HT1080 (cell line): ENCODE measurements at places on chromosomes 7 and 10. TPM values are rescaled to one million over a fixed set of nuclear protein-coding genes. Genes with fewer than 3 reads are reported as not detected.

Gene IFIT1
- 3.2 and 3.5 TPM in 2 replicates for total RNA-seq

DNA sequence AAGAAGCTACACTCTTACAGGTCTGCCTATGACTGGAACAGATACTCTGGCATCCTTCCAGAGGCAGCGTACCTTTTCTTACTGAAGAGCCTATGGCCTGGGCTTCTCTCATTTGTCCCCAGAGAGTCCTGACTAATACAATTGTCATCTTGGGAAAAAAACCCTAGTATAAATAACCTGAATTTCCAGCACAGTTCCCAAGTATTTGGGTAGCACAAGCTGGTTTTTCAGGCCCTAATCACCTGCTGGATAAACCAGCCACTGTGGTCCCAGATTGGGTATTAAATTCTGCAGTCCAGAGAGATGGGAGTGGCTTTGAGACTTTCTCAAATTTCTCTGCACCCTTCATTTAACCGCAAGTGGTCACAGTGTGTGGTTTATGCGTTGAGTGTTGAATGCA, 186.8 kb upstream of the NEBL start:
- no peak for DNase-seq

Gene SLC39A12
- total RNA-seq: not detected in 2 replicates

Gene ERV3-1
- 1.5 and 1.7 TPM in 2 replicates for total RNA-seq

DNA sequence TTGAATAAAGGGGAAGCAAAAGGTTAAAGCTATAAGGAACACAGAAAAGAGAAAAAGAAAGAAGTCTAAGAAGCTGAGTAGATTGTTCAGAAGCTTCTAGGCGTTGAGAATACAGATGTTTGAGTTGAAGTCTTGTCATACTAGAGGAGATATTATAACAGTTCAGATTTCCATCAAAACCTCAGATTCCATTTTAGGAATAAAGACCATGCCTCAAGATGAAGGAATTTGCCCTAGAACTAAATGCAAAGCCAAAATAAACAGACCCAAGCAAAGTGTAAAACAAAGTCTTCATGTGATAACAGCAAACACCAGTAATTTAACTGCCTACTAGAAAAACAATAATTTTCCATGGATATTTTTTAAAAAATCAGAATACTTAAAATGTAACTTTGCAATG, 476.5 kb upstream of the POT1 start:
- no peak for DNase-seq

DNA sequence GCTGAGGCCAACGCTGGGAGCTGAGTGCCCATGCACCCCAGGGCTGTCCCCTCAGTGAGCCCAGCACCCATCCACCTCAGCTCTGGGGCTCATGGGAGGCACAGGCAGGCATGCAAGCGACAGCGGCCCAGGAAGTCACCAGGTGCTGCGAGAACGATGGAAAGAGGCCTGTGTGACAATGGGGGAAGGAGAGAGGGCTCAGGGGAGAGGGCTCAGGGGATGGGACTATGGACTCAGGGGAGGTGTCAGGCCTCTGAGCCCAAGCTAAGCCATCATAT, 292.5 kb downstream of the WDR37 start:
- DNase-seq: no peak

DNA sequence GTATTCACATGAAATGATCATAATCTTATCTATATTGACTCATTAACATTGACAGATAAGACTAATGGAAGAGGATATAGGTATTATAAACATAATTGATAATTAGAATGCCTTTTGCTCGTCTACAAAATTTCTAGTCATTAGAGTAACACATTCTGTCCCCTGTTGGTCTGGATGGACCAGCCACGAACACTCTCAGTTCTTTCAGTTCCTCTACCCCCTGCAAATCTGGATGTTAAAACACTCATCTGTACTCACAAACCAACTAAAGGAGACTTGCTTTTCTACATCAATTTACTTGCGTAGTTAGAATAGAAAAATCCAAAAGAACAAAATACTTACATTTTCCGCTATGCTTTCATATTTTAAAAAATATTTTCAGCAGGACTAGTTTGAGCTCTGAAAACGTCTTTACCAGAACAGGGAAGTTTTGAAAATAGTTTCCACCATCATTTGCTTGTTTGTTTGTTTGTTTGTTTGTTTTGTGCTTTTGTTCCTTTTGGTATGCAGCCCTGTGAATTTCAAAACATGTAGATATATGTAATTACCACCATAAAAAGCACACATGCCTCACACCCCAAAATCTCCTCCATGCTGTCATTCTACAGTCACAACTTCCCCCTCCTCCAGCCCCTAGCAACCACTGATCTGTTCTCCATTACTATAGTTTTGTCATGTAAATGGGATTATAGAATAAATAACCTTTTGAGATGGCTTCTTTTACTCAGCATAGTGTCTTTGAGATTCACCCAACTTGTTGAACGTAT, 103.8 kb downstream of the FZD1 start:
- DNase-seq: no peak

DNA sequence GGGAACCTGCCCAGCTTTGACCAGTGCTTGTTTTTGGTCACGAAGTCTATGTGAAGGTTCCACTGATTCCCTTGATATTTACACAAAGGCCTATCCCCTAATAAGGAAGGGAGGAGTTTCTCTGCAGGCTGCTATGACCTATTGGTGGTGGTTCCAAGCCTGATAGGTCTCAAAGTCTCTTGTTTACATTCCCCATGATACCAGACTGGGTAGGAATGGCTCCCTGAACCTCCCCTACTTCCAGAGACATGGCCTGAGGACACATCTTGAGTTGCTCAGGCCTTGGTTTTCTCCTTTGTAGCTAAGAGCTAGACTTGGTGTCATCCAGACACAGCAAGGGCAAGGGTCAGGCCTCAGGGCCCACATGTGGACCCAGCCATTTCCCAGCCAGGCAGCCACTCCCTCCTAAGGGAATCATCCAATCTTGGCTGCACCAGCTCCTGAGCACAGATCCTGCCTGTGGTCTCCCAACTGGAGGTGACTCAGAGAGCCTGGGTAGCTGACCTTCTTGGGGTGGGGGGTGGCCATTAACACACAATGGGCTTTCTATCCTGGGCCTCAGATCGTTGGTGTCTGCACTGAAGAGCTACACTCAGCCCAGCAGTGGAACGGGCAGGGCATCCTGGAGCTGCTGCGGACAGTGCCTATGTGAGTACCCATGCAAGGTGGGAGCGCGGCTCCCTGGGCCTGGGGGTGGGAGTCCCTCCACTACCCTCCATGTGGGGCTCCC, 51.0 kb upstream of the TRIM8 start:
- DNase-seq: peak; percentile 95

GRCh38 chr7:107687656-107688055, 27.0 kb downstream of the SLC26A4 start:
- peak; percentile 91 for DNase-seq

DNA sequence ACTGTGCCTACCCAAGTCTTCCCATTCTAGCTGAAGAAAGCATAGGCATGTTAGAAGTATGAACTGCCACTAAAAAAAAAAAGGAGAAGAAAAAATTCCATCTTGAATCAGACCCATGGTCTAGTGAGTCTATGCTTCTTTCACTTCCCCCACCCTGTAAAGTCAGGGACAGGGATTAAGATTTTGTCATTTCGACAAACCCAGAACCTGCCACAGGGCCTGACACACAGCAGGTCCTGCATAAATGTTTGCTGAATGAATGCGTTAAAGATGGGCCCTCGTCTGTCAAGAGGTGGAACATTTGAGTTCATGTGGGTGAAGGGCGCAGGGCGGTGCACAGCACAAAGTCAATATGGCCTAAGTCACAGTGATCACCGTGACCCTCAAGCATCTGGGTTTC, 4.9 kb downstream of the HIPK2 start:
- DNase-seq: no peak

DNA sequence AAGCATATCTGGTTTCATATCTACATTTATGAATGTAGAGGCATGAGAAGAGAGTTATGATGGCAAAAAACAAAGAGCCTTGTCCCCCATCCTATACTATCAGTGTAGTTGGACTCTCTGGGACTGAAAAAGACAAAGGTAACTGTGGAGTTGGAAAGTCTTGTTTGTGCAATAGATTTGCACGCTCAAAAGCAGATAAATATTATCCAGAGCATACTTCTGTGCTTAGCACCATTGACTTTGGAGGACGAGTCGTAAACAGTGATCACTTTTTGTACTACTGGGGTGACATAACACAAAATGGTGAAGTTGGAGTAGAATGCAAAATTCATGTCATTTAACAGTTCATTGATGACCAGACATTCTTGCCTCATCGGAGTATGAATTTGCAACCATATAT, 85.2 kb upstream of the EGFR start:
- no peak for DNase-seq

DNA sequence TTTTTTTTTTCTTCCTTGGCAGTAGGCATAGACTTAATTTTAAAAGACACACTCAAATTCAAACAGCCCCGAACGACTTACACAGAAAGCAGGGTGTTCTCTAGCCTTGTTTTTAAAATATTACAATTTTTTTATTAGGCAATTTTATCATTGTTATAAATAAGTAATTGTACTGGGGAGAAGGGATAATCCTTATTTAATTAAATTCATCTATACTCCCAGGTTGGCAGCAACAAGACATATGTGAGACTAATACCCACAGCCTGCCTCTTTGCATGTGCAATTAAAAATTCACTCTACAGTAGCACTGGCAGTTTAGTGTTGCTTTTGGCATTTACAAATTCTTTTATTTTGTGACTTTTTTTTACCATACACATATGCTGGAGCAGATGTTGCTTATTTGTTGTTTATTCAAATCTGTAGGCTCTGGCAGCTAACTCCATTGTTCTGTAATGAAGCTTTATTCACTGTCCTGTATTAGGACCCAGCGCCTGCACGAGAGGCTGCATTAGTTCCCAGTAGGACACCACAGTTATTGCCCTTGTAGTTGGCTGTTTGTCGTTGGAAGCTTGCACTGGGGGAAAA, 84.9 kb upstream of the PPP1R17 start:
- DNase-seq: no peak

DNA sequence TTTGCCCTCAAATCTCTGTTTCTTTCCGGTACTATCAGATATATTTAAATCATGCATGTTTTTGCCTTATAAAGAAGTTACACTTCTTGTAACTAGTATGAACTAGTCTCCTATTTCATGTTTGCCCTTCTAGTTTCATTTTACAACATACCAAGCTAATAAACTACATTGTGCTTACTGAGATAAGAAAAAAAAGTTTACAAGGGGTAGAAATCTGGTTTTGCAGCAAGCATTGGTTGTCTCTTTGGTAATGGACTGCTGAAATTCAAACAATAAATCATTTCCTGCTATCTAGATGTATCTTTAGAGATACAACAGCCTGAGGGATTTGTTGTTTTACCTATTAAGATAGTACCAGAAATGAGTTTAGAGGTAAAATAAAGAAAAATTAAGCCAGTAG, 18.8 kb downstream of the PTTG1IP2 start:
- DNase-seq: no peak

DNA sequence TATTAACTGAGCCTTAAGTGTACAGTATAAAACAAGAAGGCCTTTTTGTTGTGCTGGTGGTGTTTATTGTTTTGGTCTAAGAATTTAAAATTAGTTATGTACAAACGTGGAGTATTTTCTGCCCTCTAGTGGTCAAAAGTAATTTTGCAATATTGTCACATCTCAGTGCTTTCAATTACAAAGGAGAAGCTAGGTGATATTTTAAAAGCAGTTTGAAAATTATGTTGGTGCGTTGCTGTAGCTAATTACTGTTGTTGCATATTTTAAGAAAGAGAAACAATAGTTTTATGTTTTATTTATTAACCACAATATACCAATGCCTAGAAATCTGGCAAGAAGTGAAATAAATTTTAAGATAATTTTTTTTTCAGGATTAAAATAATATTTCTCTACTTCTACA, 11.4 kb downstream of the NPVF start:
- peak; percentile 10 for DNase-seq

DNA sequence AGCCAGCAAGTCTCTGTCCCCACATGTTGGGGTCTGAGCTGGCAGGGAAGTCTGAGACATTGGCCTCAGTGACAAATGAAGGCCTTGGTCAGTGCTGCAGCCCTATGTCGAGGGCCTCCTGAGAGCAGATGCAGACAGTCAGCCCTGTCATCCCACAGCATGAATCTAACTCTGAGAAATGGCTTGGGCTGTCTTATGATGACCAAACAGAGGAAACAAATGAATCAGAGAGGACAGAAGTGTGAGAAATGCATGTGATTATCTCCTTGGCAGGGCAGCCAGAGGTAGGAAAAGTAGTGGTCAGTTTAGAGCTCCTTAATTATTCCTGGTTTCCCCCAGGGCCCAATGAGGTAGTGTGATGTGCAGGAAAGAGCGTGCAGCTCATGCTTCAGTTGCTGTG, 287.6 kb downstream of the SORCS3 start:
- peak; percentile 32 for DNase-seq

Gene VAX1
- total RNA-seq: not detected in 2 replicates

GRCh38 chr7:36115448-36116321, 37.4 kb upstream of the EEPD1 start:
- DNase-seq: peak; percentile 97

Gene C10orf53
- not detected in 2 replicates for total RNA-seq

Gene WEE2
- total RNA-seq: 0.03 TPM in 2 replicates

DNA sequence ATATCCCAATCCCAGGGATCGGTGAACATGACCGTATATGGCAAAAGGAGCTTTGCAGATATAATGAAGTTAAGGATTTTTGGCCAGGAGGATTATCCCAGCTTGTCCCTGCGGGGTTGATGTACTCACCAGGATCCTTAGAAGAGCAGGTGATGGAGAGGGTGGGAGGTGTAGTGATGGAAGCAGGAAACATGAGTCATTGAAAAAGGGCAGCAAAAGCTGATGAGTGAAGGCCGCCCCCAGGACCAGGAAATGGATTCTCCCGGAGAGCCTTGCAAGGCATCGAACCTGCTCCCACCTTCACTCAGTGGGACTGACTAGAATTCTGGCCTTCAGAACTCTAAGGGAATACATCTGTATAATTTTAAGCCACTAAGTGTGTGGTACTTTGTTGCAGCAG, 5.2 kb upstream of the NUPR2 start:
- peak; percentile 38 for DNase-seq

Gene CFAP43
- total RNA-seq: not detected in 2 replicates

Gene PKD1L1
- total RNA-seq: 0.55 TPM in 1 of 2 replicates, not detected in the other

GRCh38 chr10:109037978-109038377, 885.3 kb downstream of the XPNPEP1 start:
- DNase-seq: no peak

Gene COPS6
- 93.6 and 155 TPM in 2 replicates for total RNA-seq

Gene IGFBP3
- not detected in 2 replicates for total RNA-seq

- no peak for DNase-seq
Measured at GRCh38 chr7:99357701-99358490, 16.6 kb upstream of the ARPC1B start.

DNA sequence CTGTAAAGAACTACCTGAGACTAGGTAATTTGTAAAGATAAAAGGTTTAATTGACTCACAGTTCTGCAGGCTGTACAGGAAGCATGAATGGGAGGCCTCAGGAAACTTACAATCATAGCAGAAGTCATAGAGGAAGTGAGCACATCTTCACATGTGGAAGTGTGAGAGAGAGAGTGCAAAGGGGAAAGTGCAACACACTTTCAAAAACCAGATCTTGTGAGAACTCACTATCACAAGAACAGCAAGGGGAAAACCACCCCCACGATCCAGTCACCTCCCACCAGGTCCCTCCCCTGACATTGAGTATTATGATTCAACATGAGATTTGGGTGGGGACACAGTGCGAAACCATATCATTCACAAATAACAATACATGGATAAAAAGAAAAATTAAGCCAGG, 24.5 kb downstream of the AVL9 start:
- DNase-seq: no peak
